HFFc6 (cell line): ENCODE measurements at places on chromosomes 16 and 17. TPM values are rescaled to one million over a fixed set of nuclear protein-coding genes. Genes with fewer than 3 reads are reported as not detected.

DNA sequence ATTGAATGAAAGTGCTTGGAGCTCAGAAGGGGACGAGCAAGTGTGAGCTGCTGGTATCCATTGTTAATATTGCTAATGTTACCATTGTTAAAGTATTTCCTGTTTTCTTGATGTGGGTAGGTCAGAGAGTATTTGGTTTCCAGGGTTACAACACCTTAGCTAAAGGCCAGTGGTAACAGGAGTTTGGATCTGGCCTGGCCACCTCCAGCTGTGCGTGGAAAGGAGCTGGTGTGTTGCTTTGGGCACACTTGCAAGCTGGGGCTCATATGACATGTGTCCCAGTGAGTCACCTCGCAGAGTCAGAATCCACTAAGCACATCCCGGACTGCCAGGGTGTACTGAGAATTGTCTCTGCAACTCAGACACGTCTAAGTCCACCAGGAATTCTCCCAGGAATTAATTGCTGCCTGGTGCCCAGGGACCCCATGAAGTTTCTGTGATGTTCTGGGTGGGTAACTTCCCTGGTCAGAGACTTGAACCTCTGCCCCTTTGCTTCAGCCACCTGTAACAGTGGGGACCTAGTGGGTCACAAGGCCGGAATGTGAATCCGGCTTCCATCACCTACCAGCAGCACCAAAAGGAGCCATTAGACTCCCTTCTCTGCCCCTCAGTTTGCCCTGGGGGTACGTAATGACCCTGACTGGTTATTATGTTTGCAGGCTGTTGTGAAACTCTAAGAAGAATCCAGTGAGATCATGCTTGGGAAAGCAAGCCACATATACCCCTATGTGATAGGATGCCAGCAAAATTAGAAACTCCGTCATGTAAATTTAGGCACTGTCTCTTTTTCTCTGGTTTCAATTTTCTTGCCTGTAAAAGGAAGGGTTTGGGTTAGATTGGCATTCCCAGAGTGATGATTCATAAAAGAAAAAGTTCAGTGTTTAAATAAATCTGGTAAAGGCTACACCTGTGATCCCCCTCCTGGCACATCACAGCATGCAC is 12.8 kb downstream of the SLC6A2 start:
- DNase-seq: peak; percentile 64

DNA sequence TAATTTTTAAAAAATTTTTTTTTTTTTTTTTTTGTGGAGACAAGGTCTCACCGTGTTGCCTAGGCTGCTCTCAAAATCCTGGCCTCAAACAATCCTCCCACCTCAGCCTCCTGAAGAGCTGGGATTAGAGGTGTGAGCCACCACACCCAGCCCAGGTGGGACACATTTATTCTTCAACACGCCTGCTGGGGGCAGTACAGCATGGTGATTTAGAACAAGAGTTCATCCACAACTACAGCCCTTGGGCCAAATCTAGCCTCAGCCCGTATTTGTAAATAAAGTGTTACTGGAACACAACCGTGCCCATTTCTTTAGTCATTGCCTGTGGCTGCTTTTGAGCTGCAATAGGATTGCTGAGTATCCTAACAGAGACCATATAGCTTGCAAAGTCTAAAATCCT is 92.8 kb downstream of the KATNIP start:
- peak; percentile 3 for DNase-seq

DNA sequence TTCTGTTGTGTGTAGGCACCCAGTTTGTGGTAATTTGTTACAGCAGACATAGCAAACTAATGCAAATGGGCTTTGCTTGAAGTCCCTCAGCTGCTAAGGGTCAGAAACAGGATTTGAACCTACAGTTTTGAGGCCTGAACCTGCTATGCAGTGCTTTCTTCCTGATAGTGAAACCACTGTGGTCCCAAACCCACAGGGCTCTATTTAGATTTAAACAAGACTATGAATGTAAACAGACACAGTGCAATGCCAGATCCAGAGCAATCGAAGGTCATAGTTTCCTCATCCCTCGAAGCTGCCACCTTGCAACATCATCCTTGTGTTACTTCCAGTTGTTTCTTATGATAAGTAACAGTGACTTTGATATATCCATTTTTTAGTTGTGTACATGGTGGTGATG is 630.2 kb downstream of the WWOX start:
- DNase-seq: no peak

DNA sequence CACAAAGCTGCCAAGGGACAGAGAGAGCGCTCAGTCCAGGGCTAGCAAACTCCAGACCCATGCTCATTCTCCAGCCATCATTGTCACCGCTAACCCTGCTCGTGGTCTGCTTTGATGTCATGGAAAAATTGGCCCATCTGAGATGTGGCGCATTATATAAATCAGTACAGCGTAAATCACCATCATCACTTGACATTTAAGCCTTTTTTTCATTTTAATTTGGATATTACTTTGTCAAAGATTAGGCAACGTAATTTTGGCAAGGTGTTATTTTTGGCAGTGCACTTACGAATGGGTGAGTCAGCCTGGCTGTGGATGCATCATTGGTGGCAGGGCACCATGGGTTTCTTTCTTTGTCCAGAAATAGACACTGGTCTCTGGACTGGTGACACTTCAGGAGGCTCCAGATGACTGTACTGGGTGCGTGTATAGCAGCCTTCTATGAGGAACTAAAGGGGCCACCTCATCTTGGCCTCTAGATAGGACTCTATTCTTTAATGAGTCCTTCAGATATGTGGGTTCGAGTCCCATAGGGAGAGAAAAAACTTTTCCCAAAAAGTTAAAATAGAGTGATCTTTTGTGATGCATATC is 166.3 kb downstream of the MSI2 start:
- peak; percentile 86 for DNase-seq

- DNase-seq: no peak
Observed at GRCh38 chr17:82938486-82938872, 98.7 kb upstream of the ZNF750 start.

DNA sequence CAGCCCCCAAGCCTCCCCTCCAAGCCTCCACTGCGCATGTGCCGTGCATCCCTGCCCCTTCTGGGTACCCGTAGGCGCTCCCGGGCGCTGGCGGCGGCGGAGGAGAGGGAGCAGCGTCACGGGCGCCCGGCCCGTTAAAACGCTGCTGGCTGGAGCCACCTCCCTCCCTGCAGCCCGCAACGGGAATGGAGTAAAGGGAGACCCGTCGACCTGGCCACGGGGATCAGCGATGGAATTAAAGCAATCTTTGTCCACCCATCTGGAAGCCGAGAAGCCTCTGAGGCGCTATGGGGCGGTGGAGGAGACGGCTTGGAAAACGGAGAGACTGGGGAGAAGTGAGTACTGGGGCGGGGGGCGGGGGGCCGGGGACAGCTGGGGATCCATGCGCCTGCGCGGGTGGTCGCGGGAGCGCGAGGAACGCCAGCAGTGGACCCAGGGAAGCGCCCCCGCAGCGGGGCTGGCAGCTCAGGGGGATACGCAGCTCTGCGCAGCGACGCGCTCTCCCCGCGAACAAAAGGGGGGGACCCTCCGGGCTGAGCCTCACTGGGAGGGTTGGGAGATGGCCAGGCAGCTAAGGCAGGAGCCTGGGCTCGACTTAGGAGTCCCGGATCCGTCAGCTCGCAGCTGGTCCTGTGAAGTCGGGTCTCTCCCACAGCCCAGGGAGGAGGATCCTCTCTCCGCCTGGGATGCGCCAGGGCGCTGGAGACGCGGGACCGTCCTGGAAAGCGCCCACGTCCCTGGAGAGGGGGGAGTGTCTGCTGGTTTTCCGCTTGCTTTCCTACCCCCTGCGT is at the start of gene BMERB1:
Gene BMERB1 (plus strand): TSS at position 164 of the 791 bp plus-strand sequence. CDS start 66 bp downstream, at position 230.
- peak; percentile 57 for DNase-seq

- DNase-seq: no peak
Observed at GRCh38 chr17:9291912-9292560, 270.7 kb downstream of the NTN1 start.

- DNase-seq: no peak
Observed at GRCh38 chr16:54163197-54163843, 123.3 kb downstream of the IRX3 start.

DNA sequence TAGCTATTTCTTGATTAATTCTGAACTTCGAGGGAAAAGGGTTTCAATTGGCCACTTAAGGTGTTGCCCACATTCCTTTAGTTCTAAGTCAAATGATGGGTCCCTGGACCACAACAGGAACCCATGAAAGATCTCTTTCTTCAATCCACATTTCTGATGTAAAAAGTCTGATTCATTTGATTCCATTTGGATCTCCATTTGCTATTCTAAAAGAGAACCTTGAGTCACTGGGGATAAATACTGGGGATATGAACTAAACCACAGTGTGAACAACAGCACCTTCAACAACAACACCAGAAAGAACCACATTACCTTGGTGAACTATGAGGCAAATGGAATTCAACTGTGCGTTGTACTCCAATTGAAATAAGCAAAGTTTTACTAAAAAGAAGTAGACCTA is 108.9 kb upstream of the IRX5 start:
- no peak for DNase-seq

DNA sequence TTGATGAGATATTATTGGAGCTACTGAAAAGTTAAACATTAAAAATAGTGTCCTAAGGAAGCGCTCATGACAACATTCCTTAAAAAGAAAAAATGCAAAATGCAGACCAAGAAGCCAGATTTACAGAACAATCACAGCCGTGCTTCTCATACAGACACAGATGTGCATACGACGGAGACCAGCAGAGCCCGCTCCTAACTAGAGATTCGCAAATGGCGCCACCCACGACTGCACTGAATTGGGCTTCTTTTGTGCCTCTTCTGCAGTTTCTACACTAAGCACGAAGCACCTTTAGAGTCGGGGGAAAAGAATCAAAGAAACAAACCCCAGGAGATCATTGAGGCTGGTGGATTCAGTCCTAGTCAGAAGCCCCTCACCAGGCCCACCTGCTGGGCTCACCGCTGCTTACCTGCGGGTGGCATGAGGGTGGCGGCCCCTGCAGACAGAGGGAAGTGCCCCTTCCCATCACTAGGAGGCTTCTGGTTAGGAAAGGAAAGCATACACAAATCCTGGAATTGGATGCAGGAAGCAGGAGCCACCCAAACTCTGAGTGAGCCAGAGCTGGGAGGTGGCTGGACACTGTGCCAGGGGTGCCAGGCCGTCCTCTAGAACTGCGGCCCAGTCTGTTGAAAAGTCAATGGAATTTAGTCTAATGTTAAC is 64.9 kb upstream of the CHMP6 start:
- no peak for DNase-seq

GRCh38 chr17:32958418-32958817 is 30.5 kb downstream of the TMEM98 start:
- peak; percentile 66 for DNase-seq

GRCh38 chr17:70552230-70552981 is 383.1 kb downstream of the KCNJ2 start:
- peak; percentile 44 for DNase-seq

DNA sequence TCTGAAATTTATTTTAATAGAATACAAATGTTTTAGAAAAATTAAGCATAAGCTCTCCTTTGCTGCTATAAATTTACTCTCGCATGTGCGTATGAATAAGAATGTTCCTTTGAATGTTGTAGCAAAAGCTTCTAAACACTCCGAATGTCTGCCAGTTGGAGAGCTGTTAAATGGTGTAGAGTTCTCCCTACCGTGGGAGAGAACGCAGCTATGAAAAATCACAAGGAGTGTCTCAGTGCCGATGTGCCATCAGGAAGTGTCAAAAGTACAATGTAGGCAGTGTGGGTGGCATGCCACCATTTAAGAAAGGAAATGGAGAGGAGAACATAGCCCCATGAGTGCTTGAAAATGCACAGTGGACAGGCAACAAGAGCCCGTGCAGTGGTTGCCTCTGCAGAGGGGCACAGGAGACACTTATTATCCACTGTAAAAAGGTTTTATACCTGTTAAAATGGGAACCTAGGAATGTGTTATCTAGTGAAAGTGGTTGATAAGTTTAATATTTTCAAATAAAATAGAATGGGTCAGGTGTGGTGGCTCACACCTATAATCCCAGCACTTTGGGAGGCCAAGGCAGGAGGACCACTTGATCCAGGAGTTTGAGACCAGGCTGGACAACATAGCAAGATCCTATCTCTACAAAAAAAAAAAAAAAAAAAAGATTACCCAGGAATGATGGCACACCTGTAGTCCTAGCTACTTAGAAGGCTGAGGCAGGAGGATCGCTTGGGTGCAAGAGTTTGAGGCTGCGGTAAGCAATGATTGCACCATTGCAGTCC is 144.0 kb downstream of the SOCS1 start:
- no peak for DNase-seq

GRCh38 chr16:2532494-2533141 is 1.4 kb upstream of the CEMP1 start:
- DNase-seq: no peak

- DNase-seq: no peak
Observed at GRCh38 chr16:89352091-89352681, 134.7 kb downstream of the ZNF778 start.

SLC12A3 gene
- not detected in 3 replicates for total RNA-seq

LRRC59 gene
- 213 and 258 TPM in 2 replicates for total RNA-seq

PNMT gene
- total RNA-seq: not detected in 3 replicates

TEKT3 gene
- not detected in 3 replicates for total RNA-seq

DOC2B gene
- not detected in 3 replicates for total RNA-seq

MARVELD3 gene
- not detected in 3 replicates for total RNA-seq

MYH8 gene
- not detected in 2 replicates for total RNA-seq

CCL17 gene
- not detected in 3 replicates for total RNA-seq
